ENCODE measurements at places on chromosomes 5 and 9.
A peak's percentile ranks its signal among the peaks of the same experiment; 100 is the strongest.

- DNase-seq: no peak
Observed at GRCh38 chr5:179253730-179254129, 91.5 kb downstream of the ADAMTS2 start.

GRCh38 chr5:14450018-14450524 is 131.5 kb upstream of the OTULINL start:
- no peak for DNase-seq

- peak; percentile 32 for DNase-seq
Observed at GRCh38 chr9:98795970-98796363, 388 bp downstream of the ANKS6 start.

DNA sequence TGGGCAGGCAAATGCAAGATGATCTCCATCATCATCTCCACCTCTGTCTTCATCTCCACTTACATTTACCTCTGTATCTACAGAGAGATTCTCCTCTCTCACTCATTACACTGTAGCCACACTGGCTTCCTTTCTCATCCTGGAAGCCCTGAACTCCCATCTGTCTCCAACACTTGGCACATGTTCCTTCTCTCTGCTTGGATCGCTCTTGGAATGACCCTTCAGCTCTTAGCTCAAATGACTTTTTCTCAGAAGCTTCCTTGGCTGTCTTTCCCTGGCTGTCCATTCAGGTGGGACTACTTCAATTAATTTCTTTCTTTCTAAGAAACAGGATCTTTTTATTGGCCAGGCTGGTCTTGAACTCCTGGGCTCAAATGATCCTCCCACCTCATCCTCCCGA is 120.0 kb upstream of the KLF4 start:
- no peak for DNase-seq

DNA sequence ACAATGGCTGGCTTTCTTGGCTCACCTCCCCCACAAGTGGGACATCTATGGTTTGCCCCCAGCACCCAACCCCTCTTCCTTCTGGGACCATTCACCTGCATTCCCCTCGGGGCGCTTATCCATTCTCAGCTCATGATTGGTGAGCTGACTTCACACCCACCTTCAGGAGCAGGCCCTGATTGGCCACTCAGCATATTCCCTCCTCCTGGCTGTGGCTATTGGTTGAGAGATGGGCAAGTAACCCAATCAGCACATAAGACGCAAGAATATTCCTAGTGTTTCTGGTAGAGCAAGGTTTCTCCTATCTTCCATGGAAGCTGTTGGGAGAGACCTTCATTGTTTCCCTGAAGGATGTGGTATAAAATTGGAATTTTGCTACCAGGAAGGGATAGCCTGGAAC is 22.7 kb upstream of the UNC5A start:
- no peak for DNase-seq

DNA sequence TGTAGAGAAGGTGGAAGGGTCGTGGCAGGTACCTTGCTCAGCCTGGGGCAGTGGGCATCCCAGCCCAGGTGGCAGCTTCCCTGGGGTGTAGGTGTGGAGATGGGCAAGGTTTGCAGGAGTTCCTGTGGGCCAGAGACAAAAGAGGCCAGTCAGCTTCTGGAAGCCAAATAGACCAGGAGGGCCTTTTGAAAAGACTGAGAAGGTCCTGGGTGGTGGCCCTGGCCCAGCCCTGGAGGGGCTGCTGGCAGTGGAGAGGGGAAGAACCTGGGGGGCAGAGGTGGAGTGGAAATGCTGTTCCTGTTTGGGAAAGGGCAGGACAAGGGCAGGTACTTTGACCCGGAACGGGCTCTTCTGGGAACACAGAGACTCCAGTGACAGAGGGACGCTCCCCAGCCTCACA is 7.0 kb upstream of the IL3 start:
- DNase-seq: no peak

GRCh38 chr9:123341816-123342215 is 14.2 kb upstream of the CRB2 start:
- DNase-seq: no peak

DNA sequence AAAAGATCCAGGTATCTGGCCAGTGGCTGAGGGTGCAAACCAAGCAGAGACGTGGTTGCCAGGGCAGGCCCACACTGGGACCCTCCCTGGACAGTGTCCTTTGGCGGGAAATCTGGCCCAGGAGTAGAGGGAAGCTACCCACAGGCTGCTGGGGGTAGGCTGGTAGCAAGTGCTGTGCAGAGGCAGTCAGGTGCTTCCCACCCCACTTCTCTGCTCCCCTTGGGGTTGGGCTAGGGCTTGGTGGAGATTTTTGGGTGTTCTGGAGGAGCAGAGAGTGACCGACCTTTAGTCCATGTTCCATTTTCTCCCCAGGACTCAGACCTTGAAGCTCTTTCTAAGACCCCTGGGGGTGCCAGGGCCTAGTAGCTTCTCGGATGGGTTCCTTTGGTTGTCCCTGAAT is 5.6 kb downstream of the PRDM12 start:
- no peak for DNase-seq

DNA sequence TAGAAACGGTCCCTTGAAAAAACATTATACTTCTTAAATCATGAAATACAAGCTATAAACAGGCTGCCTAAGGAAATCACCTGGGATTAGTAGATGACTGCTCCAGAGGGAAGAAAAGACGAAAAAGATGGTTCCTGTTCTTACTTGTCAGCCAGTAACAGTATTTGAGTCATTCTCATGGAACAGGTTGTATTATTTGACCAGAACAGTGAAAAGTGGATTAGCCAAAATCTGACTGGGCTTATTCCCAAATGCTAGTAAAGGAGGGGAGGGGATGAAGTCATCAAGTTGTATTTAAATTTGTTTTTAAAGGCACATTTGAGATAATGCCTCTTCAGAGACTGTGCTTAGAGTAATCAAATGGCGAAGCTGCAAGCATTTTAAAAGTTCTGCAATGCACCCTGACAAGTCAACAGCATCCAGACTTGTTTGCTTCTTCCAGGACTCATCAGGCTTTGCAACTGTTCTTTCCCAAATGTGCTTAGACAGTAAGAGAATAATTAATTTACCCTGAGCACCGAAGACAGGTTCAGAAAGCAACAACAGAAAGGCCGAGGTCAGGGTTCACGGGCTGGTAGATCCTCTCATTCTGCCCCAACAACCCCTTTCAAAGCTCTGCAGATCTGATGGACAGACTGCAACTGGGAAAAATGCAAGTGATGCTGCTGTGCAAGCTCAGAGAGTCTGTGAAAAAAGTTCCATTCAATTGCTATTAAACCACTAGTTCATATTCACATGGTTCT is 800.6 kb downstream of the KCTD16 start:
- no peak for DNase-seq

DNA sequence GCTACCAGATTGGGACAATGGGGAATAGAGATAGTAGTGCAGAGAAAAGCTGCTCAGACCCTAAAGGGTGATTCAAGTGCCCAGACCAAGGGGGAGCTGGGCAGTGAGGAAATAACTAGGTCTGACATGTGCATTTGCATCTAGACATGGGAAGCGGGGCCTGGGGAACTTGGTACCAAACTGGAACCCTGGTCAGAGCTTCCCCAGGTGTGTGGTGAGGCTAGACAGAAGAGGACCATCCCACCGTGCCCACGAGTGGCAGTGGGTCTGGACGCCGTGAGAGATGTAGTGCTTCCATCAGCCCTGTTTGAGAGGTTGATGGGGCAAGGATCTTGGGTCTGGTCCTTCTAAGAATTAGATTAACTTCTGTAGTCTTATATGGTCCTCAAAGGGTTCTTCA is 7.6 kb downstream of the TMEM8B start:
- no peak for DNase-seq

Data from GM06990 (cell line).